ENCODE measurements at places on chromosomes 4 and X.

DNA sequence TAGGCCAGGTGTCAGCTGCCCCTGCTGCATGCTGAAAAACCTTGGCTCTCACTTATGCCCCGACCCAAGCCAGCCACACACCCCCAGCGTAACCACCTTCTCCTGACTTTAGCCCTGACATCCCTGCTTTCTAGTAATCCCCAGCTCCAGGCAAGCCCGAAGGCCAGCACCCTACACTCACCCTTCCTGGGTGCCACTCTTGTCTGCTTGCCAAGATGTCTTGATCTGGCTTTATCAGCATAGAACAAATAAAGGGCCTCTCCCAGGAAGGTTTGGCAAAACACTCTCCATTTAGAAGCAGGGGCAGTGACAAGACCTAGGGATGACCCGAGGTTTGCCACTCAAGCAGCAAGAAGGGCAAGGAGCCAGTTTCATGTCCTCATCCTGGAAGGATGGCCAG is 6.8 kb upstream of the MAP9 start:
- DNase-seq, result no peak

GRCh38 chr4:33579951-33580350 is 2664.4 kb downstream of the ARAP2 start:
- DNase-seq, result no peak

- no peak for DNase-seq
Observed at GRCh38 chr4:149113804-149114430, 671.7 kb upstream of the NR3C2 start.

DNA sequence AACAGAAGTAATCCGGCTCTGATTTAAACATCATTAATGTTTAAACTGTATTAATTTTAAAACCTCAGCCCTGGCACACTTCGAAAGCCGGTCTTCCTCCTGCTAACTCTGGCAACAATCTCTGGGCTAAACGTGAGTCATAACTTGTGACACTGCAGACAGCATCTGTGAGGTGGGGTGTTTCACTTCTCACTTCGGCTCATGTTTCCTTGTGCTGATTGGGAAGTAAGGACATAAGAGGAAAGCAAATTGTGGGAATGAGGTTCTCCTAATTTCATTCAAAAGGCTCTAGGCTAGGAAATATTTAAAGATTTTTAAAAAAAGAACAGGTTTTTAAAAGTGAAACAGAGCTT is 139.9 kb upstream of the USP9X start:
- no peak for DNase-seq

DNA sequence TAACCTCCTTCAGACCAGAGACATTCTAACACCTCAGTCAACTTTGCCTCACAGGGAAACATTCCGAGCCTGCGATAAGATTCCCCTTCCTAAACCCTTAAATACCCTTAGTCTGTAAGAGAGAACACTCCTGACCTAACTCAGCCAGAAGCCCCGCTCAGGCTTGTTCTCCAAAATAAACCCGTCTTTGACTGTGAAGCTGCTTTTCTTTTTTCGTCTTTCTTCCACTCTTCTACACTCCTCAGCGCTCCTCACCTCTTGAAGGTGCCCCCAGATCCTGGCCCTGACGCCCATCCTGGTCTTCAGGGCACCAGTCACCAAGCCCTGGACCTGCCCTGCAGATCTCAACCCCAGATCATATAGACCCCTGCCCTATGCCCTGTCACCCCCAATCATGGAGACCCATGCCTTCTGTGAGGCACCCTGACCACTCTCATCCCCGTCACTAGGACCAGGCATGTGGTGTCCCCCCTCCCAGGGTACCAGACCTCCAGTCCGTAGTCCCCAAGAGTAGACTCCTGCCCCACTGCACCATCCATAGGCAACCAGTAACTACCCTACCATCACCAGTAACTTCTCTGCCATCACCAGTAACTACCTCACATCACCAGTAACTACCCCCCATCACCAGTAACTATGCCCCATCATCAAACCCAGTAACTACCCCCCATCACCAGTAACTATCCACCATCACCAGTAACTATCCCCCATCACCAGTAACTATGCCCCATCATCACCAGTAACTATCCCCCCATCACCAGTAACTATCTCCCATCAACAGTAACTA is 3.5 kb downstream of the ASMTL start:
- DNase-seq, result no peak

DNA sequence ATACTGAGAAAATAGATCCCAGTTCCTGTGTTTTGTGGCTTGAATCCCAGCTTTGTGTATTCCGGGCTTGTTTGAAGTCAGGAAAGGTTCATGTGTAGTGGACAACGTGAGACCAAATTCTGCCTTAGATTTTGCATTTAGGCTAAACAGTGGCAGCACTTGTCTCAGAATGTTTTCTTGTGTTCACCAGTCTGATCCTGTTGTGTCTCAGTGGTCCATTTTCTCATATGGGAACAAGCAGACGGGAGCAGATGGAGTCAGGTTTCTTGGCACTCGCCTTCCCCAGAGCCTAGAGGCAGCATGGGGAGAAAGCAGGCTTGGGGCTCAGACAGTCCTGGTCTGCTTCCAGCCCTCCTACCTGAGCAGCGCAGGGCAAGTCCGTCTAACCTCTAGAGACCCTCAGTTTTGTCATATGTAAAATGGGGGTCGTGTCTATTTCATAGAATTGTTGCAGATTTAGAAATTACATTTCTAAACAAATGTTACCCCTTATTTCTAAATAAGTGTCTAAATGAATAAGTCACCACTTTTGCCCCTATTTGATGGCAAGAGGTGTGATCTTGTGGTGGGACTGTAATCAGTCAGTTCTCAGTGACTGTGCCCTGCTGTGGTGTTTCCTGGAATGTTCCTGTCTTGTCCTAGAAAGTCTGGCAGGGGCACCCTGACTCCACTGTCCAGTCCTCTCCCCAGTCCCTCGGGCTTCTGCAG is 28.3 kb upstream of the MSANTD1 start:
- DNase-seq, result peak; percentile 15

GRCh38 chrX:43349363-43349762 is 306.7 kb upstream of the MAOA start:
- DNase-seq, result peak; percentile 7

DNA sequence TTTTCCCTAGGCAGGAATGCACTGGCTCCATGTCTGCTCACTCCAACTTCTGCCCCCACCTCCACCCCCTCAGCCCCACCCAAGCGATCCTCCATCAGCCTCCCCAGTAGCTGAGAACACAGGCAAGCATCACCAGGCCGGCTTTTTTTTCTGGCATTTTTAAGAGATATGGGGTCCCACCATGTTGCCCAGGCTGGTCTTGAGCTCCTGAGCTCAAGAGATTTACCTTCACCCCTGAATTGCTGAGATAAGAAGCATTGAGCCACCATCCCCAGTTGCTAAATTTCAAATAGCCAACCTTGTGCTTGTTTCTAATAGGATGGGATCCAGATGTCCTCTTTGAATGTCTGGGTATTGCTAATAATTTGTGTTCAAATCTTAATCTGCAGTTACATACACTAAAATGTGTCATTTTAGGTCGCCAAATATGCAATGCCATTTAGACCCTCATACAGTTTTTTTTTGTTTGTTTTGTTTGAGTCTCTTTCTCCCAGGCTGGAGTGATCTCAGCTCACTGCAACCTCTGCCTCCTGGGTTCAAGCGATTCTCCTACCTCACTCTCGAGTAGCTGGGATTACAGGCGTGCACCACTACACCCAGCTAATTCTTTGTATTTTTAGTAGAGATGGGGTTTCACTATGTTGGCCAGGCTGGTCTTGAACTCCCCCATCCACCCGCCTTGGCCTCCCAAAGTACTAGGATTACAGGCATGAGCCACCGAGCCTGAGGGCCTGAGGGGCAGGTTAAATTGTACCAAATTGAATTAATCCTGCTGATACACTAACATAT is 8.8 kb downstream of the LARP7 start:
- DNase-seq, result no peak

All from NCI-H1694 (cell line).